ENCODE measurements at places on chromosomes 5 and 9.

DNA sequence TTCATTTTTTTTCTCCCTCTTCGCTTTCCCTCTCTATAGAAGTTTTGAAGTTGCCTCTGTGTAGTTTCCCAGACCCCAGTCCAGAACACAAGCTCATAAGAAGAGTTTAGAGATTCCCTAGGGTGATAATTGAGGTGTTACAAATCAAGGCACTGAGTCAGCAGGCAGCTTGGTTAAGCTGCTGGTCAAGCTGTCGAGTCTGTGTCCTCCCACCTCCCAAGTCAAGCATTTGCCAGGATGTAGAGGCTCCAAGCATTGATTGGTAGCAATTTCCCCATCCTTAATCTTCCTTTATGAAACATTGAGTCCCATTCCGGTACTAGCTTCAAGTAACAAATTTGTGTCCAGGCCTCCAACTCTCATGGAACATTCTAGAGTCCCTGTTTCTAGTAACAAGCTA, 47.5 kb upstream of the SLC1A1 start:
- no peak for DNase-seq

GRCh38 chr5:143401227-143402016, 2.1 kb downstream of the NR3C1 start:
- DNase-seq, result no peak

- DNase-seq, result no peak
Measured at GRCh38 chr5:130061746-130062145, 157.5 kb downstream of the CHSY3 start.

DNA sequence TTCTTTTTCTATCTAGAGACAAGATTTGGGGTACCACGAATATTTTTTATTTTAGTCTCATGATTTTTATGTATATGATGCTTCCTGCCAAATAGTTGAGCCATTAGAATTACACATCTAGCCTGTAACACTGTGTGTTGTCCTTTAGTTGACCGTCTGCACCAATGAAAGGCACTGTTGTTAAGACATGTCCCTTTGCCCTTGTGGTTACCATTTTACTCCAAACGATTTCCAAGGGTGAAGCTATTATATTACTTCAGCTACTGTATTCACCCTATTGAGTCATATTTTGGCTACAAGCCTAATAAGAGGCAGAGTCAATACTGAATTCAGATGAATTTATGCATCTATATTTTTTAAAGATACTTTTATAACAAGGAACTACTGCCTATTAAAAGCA, 207.6 kb downstream of the CETN3 start:
- no peak for DNase-seq

DNA sequence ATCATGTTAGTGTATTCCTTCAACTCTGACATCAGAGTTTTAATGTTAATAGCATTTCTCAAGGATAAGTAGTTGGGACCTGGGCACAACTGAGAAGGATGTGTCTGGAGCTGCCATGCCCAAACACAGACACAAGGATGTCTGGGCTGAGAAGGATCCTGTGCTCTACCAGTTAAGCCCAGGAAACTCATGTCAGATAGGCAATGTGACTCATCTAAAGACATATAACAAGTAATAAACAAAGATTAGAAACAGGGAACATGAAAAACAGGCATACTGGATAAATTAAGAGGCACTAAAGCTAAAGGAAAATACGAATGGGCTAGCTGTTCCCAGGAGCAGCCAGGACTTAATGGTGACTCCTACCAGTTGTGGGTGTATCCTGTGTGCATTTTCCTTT, 9.1 kb upstream of the EGFLAM start:
- DNase-seq, result no peak

DNA sequence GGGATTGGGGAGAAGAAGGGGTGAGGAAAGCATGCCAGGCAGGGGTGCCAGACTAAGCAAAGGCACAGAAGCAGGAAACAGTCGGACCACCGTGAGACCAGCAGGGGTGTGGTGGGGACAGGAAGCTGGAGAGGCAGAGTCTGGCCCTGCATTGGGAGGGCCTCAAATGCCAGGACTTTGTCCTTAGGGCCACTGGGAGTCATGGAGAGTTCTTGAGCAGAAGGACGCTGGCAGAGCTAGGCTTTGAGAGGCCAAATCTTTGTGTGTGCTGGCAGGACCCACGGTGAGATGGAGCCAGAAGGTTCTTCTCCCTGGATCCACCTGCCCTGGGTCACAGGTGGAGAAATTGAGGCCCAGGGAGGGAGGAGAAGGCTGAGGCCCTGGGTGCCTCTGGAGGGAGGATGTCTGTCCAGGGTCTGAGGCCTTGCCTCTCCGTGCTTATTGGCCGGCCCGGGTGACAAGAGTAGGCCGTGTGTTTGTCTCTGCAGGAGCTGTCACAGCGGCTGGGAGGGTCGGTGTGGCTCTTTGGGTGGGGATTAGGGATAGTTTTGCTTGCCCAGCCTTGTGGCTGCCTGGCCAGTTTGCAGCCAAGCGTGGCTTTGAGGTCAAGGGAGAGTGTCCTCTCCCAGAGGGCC, 1.8 kb upstream of the ENG start:
- DNase-seq, result no peak

DNA sequence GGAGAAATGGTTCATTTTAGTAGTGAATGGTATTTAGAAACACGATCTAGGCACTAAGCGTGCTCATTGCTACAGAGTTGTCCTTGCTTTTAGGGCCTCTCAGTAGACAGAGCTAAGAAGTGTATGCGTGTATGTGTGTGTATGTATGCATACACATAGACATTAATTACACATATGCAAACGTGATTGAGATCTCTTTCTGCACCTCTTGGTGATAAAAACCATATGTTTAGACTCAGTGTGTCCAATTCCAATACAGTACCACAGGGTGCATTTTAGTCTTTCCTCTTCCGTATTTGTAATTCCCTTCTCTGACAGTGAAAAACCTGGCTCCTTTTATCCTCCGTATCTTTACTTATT, 13.1 kb downstream of the TRIO start:
- DNase-seq, result no peak

DNA sequence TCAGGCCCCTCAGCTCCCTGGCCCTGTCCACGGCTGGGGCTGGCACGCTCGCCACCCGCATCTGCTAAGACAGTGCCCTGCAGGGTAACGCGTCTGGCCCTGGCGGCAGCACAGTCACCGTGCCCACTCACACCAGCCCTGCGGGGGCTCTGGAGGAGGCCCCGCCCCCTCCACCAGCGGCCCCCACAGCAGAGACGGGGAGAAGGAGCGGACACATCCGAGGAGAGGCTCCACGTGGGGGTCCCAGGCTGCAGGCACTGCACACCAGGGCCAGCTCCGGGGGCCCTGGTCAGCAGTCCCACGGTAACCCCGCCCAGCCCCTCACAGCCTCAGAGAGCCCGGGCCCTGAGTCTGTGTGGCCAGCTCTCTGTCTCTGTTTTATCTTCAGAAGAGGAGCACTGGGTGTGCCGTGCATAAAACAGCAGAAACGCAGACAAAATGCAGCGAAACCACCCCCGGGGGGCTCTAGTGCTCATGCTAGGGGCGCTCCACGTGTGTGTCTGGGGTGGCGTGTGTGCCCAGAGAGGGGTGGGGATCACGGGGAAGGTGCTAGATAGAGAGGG, 47.5 kb upstream of the NRARP start:
- no peak for DNase-seq
